ENCODE measurements at places on chromosomes 7 and 10. TPM values are rescaled to one million over a fixed set of nuclear protein-coding genes. Genes with fewer than 3 reads are reported as not detected.

Gene CNPY1
- 0.05 TPM for polyA plus RNA-seq

Gene COBL
- 2.6 TPM for polyA plus RNA-seq

DNA sequence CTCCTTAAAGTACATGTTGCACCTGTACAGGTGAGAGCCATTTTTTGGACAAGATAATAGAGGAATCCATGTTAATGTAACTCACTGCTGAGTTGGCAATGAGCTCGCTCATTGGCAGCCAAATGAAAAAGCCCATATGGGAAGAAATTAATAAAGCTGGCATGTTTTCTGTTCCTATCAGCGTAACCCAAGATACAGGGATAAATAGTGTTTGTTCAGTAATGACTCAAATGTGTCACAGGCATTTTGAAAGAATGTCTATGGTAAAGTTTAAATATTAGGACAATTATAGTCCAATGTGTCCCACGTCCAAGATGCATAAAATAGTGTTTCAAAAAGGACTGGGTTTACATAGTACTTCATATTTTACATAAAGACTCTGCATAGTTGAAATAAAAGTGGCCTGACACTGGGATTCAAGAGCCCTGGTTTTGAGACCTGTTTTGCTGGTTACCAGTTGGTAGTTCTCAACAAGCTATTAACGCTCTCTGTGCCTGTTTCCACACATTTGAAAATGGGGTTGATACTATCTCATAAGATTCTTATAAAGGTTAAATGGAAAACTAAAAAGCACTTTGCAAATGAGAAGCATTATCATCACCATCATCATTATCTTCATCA, 49.1 kb downstream of the MTURN start:
- no peak for DNase-seq

DNA sequence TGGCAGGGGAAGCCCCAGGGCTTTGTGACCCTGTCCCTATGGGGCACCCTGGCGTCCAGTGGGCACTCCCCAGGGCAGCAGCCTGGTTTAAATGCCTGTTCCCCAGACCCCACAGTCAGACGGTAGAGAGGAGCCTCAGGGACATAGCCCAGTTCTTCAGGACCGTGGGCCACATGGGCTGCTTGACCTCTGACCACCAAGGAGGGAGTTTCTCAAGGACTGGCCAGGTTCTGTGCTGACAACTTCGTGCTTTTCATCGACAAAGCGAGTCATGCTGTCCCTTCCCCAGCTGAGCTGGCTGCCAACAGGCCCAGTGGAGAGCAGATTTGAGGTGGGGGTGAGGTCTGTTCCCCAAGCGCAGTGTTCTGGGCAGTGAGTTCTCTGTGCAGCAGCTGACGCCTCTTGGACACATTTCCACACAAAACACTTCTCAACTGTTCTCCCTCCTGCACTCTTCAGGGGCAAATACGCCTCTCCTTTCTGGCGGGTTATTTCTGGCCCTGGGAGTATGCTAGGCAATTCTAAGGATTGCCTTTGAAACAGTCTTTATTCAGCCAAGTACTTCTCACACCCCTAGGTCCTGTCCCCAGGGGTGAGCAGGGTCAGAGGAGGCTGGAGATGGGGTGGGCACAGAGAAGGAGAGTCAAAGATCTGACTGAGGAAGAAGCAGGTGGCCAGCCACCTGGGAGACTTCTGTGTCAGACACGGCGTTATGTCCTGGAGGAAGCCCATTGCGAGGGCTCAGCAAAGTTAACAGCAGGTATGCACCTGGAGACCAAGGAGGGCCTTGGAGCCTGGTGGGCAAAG, 57.3 kb upstream of the CAMK2B start:
- DNase-seq, result no peak

GRCh38 chr7:24827027-24827426, 69.8 kb upstream of the GSDME start:
- DNase-seq, result no peak
